ENCODE measurements at places on chromosomes 7 and 10. TPM values are rescaled to one million over a fixed set of nuclear protein-coding genes. Genes with fewer than 3 reads are reported as not detected.

Gene PON3
- 0.88 TPM for total RNA-seq

Gene NACAD
- 0.72 TPM for total RNA-seq

Gene GJD4
- total RNA-seq = under 0.01 TPM

Gene KCND2
- total RNA-seq = 9.4 TPM

Gene ATOH7
- not detected for total RNA-seq

Gene ATP5MK
- total RNA-seq = 145 TPM

Gene HMX3
- not detected for total RNA-seq

Gene C10orf67
- total RNA-seq = not detected

Gene TMEM26
- total RNA-seq = 6.5 TPM

Gene ANKRD61
- total RNA-seq = not detected

Gene GCK
- total RNA-seq = not detected

- no peak for DNase-seq
Measured at GRCh38 chr10:46229144-46229563, 57.6 kb upstream of the ANTXRL start.

DNA sequence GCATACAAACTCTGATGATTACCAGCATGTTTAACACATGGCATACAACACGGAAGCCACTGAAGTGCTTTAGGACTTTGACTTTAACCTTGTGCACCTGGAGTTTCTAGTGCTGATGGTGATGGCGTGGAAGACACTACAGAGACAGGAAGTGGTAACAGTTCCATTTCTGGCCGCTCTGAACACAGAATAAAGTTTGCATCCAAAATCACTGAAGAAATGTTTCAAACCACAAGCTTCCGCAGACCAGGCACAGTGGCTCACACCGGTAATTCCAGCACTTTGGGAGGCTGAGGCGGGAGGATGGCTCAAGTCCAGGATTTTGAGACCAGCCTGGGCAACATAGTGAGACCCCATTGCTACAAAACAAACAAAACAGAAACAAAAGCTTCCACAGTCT is 40.3 kb upstream of the TNPO3 start:
- no peak for DNase-seq

GRCh38 chr7:129367349-129367699 is 66.9 kb upstream of the STRIP2 start:
- no peak for DNase-seq

DNA sequence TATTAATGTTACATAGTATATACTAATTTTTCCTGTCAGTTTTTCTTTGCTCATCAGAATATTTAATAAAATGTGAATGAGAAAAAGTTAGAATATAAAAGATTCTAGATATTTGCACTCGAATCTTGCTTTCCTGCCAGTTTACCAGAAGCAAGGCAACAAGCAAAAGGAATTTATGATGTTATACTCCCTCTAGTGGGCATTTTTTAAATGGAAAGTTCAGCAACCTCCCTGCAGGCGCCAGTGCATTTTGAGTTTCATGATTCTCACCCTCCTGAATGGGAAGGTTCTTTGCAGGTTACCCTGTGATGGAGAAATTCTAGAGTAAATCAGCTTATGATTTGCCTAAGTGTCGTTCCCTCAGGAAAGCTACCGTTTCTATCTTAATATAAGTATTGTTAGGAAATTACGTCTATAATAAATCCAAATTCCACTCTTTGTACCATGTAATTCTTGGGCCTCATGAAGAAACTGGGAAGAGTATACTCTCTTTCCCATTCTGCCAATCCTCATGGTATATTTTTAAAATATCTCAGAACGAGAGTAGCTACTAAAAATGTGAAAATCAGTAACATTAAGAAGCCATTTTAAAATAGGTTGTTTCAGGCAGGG is 350.0 kb downstream of the CRPPA start:
- DNase-seq = no peak

DNA sequence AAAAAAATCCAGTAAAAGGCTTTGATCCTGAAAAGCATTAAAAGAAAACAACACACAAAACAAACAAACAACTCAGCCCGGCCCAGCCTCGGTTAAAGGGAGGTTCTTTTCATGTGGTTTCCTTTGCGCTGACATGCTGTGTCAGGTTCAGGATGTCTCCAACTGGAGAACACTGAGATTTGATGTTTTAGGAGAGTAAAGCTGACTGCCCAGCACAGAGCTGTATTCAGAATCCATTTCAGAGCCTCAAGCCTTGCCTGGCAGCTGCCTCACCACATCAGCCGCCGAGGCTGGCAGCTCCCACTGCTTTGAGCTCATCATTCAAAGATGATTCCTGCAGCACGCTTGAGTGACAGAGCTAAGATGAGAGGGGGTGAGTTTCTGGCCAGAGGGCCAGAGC is 205.8 kb upstream of the LYZL1 start:
- no peak for DNase-seq

DNA sequence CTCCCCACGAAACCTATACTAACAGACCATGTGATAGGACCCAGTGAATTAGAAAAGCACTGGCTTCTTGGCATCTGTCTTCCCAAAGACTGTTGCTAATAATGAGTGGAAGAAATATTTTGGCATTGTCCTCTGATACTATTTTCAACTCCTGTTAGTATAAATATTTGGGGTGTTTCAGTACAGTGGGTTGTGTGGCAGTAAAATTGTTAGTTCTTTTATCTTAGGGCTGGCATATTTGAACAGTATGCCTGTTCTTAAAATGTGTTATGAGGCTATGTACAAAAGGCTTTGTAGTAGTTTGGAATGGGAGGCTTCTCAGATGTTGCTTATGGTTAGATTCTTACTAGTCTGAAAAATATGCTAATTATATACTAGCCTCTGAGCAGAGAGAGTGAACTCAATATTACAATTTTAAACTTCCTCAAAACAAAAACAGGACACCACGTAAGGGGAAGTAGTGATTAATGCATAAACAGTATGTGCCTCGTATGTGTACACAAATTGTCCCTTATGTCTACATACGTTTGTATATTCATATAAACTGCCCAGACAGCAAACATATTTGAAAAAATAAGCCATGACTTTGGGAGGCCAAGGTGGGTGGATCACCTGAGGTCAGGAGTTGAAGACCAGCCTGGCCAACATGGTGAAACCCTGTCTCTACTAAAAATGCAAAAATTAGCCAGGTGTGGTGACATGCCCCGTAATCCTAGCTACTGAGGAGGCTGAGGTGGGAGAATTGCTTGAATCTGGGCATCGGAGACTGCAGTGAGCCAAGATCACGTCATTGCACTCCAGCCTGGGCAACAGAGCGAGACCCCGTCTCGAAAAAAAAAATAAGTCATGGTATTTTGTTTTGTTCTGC is 115.4 kb downstream of the ARID5B start:
- DNase-seq = no peak

DNA sequence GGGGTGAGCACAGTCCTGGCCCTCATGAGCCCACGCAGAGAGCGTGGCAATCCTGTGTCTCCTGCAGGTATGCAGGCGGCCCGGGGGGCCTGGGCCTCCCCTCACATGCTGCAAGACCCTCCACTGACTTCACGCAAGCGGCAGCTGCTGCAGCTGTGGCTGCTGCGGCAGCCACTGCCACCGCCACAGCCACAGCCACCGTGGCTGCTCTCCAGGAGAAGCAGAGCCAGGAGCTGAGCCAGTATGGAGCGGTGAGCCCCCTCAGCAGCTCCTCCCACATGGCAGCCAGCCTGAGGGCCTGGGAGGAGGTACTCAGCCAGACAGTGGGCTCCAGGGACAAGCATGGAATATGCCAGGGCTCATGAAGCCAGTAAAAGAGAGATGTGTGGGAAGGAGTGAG is 8.7 kb downstream of the ZMIZ2 start:
- peak; percentile 92 for DNase-seq

DNA sequence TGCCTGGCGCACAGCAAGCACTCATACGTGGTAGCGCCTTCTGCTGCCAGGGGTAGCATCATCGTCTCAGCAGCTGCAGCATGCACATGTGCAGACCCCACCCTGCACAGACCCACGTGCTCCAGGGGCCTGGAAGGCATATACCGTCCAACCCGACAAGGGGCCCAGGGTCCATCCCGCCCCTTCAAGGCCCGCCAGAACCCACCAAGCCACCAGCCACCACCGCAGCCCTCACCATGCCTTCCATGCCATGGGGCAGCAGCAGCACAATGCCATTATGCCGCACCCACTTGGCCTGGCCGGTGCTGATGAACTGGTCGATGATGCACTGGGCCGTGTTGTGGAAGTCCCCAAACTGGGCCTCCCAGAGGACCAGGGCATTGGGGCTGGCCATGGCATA is 22.7 kb downstream of the OGDHL start:
- DNase-seq = peak; percentile 44

GRCh38 chr10:78806681-78807221 is 262.0 kb upstream of the ZMIZ1 start:
- no peak for DNase-seq

DNA sequence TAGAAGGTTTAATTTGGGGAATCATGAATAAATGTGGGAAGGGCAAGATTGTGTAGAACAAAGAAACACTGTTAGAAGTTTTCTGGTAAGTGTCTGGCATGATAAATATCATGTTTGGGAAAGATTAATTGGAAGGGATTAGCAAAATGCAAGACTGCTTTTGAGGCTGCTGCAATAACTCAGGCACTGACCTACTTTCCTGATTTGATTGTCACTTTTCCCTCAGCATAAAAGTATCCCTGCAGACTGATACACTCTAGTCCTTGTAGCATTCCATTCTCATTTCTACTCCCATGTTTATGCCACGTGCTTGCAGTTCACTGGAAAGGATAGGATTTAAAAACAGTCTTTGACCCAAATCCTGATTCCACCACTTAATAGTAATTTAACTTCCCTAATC is 303.3 kb upstream of the SEMA3A start:
- no peak for DNase-seq

DNA sequence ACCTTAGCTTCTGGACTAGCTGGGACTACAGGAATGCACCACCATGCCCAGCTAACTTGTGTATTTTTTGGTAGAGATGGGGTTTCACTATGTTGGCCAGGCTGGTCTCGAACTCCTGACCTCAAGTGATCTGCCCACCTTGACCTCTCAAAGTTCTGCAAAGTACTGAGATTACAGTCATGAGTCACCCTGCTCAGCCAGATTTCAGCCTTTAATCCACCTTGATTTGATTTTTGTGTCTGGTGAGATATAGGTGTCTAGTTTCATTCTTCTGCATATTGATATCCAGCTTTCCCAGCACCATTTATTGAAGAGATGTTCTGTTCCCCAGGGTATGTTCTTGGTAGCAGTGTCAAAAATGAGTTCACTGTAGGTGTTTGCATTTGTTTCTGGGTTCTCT is 20.1 kb upstream of the CYP3A7 start:
- no peak for DNase-seq

GRCh38 chr7:143510854-143511592 is 33.4 kb downstream of the TAS2R41 start:
- DNase-seq = peak; percentile 63

DNA sequence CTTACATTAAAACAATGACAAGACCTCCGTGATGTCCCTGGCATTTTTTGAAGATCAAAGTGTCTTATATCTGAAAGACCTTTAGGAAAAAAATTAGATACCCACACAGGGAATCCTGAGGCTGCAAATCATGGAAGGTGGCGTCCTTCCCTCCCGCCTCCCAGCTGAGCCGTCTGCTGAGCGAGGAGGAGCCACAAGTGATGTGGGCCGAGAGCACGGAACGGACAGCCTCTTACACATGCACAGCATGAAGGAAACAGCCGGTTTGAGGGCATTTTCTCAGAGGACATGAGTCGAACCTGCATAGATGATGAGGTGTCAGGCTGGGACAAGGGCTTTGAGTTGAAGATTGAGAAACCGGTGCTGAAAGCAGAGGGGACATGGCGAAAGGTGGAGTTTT is 163.3 kb downstream of the ADARB2 start:
- no peak for DNase-seq

GRCh38 chr7:22979251-22979650 is 34.7 kb downstream of the HYCC1 start:
- DNase-seq = no peak

Measured in osteoblast (primary cell).